ENCODE measurements at places on chromosomes 4 and X.

GRCh38 chr4:26207631-26208030 is 113.2 kb upstream of the RBPJ start:
- DNase-seq: no peak

GRCh38 chr4:2321279-2322196 is 59.6 kb upstream of the MXD4 start:
- no peak for DNase-seq

GRCh38 chr4:135418353-135418752 is 1216.8 kb upstream of the PABPC4L start:
- DNase-seq: no peak

GRCh38 chrX:82775426-82775825 is 732.7 kb upstream of the POU3F4 start:
- no peak for DNase-seq

- DNase-seq: no peak
Observed at GRCh38 chrX:45894864-45895645, 650.2 kb downstream of the ZNF674 start.

GRCh38 chr4:101254776-101255175 is 92.5 kb downstream of the PPP3CA start:
- DNase-seq: no peak

GRCh38 chr4:81796790-81797528 is 325.3 kb upstream of the RASGEF1B start:
- no peak for DNase-seq

GRCh38 chr4:3091464-3091863 is 17.0 kb downstream of the HTT start:
- no peak for DNase-seq

- DNase-seq: no peak
Observed at GRCh38 chr4:84378356-84378755, 120.7 kb downstream of the NKX6-1 start.

DNA sequence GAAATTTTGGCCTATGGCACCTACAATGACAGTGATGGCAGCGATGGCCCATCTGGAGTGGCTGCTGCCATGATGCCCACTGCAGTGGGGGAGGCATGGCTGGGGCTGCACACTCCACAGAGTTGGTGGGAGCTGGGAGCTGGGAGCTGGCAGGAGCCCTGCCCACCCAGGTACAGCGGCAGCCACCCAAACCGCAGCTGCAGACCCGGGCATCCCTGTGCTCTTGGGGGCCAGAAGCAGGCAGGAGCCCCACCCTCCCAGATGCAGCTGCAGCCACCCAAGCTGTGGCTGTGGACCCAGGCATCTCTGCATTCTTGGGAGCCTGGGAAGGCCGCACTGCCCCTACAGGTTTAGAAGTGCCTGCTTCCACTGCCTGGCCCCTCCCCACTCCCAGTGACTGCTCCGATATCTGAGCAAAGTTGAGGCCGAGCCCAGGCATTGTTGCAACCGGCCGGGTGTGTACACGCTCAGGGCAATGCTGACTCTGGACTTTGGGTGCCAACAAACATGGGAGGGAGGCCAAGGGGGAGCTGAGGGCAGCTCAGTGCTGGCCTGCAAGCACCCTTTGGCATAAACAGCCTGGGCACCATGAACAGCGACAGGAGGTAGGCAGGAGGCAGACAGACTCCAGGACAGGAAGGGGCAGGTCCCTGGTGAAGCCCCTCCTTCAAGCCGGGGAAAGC is 82.8 kb downstream of the PPP4R3C start:
- no peak for DNase-seq

GRCh38 chrX:77223046-77223445 is 224.1 kb upstream of the FGF16 start:
- no peak for DNase-seq

DNA sequence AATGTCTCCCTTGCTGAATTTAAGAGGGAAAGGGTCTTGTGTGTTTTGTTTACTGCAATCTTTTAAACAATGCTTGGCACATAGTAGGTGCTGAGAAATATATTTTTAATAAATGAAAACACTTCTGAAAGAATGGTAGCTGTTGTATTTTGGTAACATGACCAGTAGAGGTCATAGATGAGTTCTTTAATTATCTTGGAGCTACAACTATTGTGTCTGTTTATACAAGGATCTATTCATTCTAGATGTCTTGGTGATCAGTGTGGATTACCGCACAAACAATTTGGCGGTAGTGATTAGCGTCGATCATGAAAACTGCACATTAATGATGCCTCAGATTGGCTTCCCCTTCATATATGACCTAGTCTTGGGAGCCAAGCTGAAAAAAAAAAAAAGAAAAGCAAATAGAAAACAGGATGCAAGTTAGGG is 21.4 kb upstream of the SCRG1 start:
- DNase-seq: no peak

DNA sequence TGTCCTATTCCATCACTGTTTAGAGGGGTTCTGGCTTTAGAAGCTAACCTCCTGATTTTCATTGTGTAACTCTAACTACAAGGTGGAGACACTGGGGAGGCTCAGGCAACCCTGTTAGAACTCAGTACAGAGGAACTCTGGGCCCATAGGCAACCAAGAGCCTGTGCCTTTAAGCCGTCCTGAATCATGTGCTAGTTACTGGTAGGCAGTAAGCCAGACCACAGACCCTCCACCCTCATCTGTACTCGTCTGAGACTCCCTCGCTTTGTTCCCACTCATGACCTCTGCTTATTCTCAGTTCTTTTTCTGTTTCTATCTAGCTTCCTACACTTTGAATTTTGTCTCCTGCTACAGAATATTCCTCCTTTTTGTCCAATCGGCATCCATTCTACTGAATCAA is 31.4 kb downstream of the TBC1D1 start:
- DNase-seq: no peak

DNA sequence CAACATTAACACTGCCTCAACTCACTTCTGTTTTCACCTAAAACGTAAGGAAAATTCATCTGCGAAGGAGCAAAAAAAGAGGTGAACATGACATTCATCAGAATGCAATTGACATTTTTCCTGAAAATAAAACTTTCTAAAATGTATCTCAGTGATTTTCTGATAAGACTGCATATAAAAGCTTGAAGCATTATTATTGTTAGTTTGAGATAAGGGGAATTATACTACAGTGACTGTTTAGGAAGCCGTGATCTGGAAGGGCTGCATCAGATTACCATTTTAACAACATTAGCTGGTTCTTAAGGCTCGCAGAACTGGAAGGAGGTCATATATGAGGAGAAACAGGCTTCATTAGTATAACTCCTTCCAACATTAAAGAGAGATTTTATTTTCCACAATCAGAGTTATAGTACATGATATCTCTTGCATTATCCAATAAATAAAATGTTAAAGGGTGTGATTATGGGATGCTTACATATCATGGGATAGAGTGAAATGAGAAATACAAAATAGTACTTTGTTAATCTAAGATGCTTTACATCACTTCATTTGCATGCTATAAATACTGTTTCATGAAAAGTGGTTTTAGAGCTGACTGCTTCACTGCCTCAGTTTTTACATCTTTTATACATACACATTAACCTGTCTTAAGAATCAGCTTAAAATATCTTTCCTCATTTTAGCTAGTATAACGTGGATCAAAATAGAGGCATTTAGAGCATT is 1820.1 kb upstream of the TENM3 start:
- DNase-seq: no peak

- DNase-seq: no peak
Observed at GRCh38 chr4:76017056-76017686, 6.1 kb downstream of the CXCL10 start.

DNA sequence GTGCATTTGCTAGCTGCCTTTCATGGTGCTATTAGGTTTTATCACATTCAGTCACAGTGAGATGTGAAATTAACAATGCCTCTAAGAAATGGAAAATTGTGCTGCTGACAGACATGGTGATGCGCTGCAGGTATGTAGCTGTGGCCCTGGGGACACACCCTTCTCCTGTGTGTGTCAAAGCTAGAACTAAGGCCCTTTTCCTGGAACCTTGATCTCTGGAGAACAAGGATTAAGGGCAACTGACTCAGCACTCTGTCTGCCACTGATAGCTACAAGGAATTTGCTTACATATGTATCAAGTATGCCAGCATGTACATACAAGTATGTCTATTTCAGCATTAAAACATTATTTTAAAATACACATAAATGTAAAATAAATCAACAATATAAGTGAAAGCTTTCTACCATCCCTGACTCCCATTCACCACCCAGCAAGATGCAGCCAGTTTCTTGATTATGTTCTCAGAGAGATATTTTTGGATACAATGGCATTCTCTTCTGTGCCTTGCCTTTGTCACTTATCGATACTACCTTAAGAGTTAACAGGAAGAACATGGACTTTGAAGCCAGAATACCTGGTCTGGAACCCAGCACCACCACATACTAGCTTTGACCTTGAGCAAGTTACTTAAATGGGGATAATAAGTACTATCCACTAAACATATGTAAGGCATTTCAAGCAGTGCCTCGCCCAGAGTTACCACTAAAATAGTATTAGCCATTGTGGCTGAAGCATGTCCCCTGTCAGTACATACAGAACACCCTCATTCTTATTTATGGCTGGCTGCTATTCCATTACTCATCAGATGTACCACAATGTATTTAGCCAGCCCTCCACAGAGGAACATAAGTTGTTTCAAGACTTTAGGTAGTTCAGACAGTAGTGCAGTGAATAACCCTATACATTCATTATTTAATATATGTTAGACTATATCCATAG is 68.5 kb downstream of the NPNT start:
- no peak for DNase-seq

- DNase-seq: no peak
Observed at GRCh38 chr4:169617306-169617705, 3.1 kb upstream of the CLCN3 start.

DNA sequence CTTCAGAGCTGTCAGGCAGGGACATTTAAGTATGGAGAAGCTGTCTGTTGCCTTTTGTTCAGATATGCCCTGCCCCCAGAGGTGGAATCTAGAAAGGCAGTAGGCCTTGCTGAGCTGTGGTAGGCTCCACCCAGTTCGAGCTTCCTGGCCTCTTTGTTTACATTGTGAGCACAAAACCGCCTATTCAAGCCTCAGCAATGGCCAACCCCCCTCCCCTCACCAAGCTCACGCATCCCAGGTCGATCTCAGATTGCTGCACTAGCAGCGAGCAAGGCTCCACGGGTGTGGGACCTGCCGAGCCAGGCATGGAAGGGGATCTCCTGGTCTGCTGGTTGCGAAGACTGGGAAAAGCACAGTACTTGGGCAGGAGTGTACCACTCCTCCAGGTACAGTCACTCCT is 59.3 kb downstream of the ZNF674 start:
- no peak for DNase-seq

- no peak for DNase-seq
Observed at GRCh38 chr4:102606846-102607450, 105.8 kb downstream of the NFKB1 start.

GRCh38 chrX:145923376-145923775 is 105.7 kb downstream of the SLITRK2 start:
- no peak for DNase-seq

DNA sequence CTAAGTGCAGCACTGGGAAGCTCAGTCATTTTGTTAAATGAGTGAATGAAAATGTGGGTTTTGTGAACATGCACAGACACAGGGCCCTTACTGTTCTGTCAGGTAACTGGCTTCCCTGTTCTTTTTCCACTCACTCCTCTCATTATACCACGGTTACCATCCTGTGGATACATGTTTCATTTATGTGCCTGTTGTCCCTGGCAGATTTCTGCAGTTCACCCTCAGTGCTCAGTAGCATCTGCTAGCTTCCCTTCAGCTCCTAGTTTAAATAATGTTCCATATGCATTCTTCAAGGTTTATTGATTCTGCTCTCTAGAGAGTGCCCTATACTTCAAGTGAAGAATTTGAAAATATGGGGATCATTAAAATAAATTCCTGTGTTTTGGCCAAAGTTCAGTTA is 1634.3 kb upstream of the ADGRL3 start:
- no peak for DNase-seq

DNA sequence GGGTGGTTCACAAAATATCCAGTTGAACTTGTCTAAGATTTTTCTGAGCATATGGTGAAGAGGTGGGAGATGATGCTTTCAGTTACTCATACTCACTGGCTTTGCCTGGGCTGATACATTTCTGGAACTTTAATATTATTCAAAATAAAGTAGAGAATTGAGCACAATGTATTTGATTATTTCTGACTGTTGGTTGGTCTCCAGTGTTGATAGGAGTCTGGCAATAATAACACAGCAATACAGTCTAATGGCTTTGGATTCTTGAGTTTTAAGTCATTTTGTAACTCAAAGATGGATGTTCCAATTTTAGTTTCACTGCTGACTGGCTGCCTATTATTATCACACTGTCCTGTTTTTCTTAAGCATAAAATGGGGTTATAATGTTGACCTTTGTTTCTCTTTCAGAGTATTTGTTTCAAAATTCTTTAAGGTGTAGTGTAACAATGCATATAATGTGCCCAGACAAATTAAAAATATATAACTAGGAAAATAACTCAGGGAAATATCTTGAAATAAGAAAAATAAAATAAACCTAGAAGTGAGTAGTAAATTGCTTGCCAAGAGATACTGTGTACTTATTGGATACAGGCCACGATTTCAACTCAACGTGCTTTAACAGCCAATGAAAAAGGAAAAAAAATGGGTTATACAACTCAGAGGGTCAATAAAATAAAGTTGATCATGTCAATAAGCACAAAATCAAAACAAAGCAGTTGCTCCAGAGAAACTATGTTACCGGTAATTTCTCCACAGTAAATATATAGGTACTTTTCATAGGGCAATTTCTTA is 99.0 kb downstream of the ARSJ start:
- DNase-seq: no peak

GRCh38 chr4:119655111-119655837 is 26.7 kb upstream of the PDE5A start:
- DNase-seq: no peak

DNA sequence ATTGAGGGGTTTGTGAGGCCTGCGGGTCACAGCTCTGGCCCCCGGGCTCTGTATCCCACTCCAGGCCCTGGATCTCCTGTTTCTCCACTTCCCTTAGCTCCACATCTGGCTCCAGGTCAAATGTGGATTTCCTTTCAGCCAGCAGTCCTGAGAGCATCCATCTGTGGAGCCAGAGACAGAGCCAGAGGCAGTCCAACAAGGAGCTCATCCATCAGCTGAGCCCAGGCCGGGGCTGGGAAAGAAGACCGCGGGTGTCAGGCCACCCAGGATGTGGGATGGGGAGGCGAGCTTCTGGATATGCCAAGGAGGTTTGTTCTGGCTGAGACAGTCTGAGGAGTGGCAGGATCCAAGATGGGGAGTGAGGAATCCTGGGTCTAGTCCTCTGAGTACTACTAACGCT is 91.7 kb downstream of the EFNB1 start:
- no peak for DNase-seq

GRCh38 chr4:94491322-94491721 is 39.6 kb downstream of the PDLIM5 start:
- DNase-seq: no peak

GRCh38 chrX:16567681-16568080 is 82.3 kb upstream of the S100G start:
- no peak for DNase-seq

- DNase-seq: no peak
Observed at GRCh38 chr4:53671757-53672156, 80.5 kb upstream of the LNX1 start.

DNA sequence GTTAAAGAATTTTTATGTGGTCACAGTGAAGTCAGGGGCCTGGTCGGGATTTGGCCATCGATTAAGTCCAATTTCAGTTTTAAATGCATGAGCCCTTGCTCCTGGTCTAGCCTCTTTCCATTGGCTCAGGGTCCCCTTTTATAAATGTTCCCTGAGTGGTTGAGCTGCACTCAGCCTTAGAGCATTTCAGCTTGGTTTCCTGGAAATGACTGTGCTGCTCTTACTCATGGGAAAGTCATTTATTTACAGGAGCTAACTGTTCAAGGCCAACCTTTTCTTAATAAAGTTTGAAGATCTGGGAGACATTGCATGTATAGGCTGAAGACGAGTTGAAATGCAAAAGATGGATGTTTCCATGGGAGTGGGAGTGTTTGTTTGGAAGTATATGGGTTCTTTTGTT is 98.8 kb upstream of the CLNK start:
- DNase-seq: no peak
